ENCODE measurements at places on chromosomes 7 and 10.

DNA sequence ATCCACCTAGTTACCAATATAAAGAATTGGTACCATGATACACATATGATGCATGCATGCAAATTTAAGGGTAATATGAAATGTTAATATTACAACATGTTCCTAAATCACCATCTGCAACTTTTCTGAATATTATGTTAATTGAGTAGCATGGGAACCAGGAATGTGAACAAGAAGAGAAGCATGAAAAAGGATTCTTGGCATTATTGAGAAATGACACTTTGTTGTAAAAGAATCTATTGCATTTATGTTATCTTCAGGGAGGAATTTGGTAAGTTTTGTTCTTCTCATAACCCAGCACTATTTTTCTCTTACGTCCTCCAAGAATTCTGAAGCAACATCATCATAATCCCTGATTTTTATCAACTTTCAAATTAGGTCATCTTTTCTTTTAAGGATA is 159.9 kb upstream of the SLC25A13 start:
- DNase-seq: no peak

- peak; percentile 57 for DNase-seq
Observed at GRCh38 chr10:112471878-112472487, 25.0 kb downstream of the VTI1A start.

DNA sequence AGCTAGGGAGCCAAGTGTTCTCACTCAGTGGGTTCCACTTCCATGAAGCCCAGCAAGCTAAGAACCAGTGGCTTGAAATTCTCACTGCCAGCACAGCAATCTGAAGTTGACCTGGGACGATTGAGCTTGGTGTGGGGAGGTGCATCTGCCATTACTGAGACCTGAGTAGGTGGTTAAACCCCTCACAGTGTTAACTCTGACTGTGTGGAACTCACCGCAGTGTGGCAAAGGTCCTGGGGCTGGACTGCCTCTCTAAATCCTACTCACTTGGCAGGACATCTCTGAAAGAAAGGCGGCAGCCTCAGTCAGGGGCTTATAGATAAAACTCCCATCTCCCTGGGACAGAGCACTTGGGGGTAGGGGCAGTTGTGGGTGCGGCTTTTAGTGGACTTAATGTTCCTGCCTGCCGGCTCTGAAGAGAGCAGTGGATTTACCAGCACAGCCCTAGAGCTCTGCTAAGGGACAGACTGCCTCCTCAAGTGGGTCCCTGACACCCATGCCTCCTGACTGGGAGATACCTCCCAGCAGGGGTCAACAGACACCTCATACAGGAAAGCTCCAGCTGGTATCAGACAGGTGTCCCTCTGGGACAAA is 143.1 kb downstream of the PDE1C start:
- DNase-seq: no peak

GRCh38 chr7:133795068-133795665 is 332.0 kb upstream of the LRGUK start:
- DNase-seq: no peak

DNA sequence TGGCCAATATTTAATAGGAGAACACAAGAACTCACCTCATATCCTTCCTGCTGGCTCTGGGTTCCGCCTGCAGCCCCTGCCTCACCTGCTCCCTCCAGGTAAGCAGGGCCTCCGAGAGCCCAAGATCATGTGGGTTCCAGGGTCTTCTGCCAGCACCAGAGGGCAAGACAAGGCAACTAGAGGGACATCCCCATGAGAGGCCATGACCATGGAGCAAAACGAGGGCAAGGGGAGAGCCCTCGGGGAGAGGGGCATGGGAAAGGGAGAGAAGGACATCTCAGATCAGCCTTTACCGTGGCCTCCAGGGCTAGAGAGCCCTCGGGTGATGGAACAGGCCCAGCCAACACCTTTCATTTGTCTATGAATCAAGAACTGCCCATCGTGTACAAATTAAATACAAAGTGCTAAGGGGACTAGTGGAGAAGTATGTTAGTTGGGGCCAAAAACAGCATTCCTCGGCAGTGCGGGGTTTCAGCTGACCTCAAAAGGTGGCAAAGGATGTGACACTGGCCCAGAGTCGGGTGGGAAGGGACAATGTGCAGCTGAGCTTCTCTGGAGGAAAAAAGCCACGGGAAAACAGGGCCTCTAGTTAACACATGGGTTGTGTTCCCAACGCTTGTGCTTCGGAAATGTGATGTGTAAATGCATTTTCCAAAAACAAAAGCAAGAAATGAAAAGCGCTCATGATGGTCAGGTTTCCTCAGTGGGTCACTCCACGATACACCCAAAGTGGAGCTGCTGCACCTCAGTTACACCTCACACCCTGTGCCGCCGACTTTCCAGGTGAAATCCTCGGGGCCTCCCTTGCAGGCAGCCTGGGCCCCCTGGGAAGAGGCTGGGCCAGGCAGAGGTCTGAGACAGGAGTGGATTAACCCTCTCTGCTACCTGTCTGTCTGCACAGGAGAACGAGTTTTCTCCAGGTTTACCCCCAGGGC is 2.0 kb downstream of the AOC1 start:
- no peak for DNase-seq

DNA sequence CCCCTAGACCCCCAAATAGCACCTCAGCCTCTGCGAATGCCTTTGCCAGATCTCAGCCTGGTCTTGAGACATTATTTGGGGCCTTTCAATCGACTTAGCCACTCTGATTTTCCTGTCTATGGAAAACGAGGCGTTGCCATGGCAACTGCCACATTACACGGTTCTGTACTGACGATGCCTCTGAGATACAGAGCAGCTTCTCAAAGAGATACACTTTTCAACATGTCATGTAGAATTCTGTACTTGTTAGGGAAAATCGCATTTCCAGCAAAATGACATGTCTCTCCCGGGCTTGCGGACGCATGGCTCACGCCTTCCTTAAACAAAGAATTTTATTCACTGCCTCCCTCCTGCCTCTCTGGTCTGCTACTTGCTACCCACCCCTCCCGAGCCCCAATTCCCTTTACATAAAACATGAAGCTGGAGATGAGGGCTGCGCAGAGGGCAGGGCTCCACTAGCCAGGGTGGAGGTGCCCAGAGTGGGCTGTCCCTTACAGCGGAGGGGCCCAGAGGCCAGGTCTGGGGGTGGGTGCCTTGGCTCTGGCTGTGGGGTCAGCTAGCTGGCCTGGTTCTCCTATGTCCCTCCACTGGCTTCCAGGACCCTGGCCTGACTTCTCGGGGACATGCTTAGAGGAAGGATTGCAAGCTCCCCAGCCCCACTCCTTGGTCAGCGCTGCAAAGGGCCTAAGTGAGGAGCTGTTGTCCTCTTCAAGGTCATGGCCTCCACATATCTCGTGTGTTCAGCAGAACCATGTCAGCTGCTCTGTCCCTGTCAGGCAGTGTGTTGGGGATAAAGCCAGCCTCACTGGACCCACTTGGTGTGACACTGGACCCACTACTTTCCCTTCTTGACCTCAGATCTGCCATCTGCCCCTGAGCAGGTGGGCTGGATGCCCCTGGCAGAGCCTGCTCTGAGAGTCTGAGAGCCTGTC is 342.5 kb downstream of the RPS24 start:
- DNase-seq: peak; percentile 60

All from SK-N-DZ (cell line).